Cortex of kidney (tissue), 1 donor: ENCODE measurements at places on chromosomes 11 and 22.

- DNase-seq, result no peak
Measured at GRCh38 chr11:64998141-64998540, 1.4 kb upstream of the BATF2 start.

GRCh38 chr11:128595221-128595620 is 7.9 kb upstream of the ETS1 start:
- no peak for DNase-seq

DNA sequence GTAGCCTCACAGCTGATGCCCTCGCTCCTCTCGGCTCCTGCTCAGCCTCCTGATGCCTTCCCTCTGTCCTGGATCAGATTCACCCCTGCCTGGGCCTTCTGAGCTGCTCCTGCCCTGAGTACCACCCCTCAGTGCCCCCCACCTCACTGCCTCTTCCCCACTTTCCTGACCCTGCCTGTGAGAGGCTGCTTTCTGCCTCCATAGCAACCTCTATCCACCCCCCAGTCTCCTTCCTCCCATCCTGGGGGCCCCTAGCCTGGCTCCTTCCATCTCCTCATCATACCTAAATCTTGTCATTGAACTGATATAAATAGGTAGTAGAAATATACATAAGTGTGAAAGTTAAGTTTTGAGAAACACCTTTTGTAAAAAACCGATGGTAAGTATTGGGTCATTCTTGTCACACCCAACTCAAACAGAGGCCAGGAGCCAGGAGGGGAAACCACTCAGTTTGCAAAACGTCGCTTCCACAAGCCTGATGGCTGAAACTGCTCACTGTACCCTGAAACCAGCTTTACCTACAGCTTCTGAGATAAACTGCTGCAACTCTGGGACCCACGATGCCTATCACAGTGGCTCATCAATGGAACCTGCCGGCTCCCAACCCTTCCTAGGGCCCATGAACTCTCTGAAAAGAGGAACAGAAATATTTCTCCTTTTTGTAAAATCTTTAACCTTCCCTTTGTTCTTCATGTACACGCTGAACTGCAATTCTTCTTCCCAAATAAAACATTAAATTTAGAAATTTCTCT is 4.8 kb upstream of the APOBEC3H start:
- DNase-seq, result no peak

DNA sequence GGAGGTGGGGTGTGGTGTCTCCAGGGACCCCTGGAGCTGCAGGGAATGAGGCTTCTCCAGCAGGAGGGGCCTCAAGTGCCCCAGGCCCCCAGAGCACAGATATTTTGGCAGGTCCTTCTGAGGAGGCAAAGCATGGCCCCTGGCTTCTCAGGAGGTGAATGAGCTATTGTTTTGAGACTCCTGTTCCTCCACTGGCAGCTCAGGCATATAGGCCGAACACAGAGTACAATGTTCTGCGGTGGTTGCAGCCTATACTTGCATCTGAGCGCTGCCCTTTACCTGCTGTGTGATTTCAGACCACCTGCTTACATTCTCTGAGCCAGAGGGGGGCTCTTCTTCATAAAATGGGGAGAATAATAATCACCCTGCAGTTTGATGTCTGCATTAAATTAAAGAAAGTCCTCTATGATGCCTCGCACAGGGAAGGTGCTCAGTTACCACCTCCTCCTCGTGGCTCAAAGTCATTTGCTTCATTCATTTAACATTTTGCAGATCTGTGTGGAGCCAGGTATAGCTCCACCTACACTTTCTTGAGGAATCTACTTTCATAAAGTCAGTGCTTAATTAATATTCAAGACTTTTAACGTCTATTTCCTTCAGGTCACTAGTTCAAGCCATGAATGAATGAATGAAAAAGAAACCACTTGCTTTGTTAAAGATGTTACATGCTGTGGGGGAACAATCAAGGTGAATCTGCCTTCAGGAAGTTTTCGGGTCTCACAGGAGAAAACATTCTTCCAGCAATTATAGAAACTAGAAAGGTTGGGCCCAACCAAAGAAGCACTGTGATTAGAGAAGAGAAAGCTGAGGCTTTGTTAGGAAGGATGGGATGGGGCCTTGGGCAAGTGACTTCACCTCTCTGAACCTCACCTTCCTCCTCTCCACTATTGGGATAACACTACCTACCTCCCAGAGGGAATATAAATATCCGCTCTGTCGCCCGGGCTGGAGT is 68.4 kb downstream of the ADAMTS15 start:
- DNase-seq, result no peak

DNA sequence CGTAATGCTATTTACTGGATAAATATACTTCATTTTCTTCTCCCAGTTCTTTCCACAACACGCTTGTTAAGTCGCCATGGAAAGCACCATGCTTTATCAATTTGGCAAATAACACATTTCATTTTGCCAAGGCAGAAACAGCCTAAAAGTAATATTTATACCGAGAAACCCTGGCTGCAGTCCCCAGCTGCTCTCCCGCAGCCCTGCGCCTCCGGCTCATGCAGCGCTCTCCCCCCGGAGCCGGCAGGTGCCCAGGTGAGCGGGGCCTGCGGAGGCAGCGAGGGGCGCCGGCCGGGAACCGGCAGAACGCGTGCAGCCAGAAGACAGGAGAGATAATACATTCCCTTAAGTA is 681 bp upstream of the ARHGEF12 start:
- DNase-seq, result no peak

GRCh38 chr11:114000526-114000925 is 25.6 kb downstream of the HTR3A start:
- no peak for DNase-seq

DNA sequence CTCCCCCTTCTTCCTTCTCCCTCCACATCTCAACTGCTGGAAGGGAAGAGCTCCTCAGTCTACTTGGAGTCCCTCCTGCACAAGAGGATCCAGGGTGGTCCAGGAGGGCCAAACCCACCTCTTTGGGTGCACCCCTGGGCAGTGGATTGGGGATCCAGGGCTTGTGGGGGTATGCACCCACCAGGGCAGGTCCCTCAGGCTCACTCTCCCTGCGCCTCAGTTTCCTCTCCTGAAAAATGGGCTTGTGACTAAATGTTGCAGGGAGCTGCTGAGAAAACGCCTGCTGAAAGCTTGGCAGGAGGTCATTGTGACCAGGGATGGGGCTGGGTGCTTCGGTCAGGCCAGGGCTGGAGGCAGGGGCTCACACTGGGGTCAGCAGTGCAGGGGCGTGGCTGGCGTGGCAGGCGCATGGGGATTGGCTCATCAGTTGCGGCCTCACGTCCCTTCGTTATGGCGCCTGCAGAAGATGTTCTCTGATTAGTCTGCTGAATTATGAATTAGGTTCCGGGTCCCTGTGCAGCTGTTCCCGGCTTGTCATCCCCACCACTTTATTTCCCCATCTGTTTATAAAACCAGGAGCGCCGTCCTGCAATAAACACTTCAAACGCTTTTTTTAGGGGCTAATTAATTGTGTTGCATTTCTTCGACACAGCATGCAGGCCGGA is 25.7 kb upstream of the CCDC188 start:
- no peak for DNase-seq

- DNase-seq, result no peak
Measured at GRCh38 chr11:28981381-28981780, 873.2 kb downstream of the METTL15 start.

GRCh38 chr11:114569801-114570200 is 10.1 kb upstream of the NXPE1 start:
- DNase-seq, result no peak
